ENCODE measurements at places on chromosomes 3 and 15.

- DNase-seq: no peak
These were observed 22.3 kb upstream of the SMCO1 start for GRCh38 chr3:196537319-196537984.

- no peak for DNase-seq
These were observed 137.5 kb downstream of the CNTN4 start for GRCh38 chr3:2236203-2236602.

- peak; percentile 91 for DNase-seq
These were observed 12.7 kb upstream of the TSPAN3 start for GRCh38 chr15:77083381-77084160.

DNA sequence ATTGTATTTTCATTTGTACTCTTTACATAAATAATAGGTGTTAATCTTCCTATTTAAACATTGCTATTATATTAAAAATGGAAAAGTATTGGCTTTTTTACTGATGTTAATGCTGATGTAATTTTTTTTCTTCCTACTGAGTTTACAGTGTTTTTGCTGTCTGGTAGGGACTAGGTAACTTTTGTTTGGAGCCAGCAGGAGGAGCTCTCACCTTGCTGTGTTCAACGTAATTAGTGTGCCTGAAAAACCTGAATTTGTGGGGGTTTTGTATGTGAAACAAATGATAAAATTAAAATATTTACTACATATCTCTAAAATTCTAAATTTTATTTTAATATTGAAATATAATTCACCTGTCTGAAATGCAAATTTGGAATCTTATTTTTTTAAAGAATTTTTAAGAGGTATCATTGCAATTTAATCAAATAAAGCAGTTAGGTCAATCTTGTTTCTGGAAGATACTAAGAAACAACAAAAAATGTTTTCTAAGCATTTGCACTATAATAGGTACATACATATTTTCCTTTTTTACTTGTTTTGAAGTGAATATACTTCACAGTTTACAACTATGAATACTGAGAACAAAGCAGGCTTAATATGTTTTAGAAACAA, 48.8 kb downstream of the EPHA6 start:
- DNase-seq: peak; percentile 65

- DNase-seq: no peak
These were observed 487.1 kb upstream of the NR2F2 start for GRCh38 chr15:95843241-95843910.

- DNase-seq: no peak
These were observed 86.5 kb upstream of the MYZAP start for GRCh38 chr15:57505056-57505715.

GRCh38 chr3:138936741-138937689, 9.9 kb downstream of the FOXL2 start:
- no peak for DNase-seq

DNA sequence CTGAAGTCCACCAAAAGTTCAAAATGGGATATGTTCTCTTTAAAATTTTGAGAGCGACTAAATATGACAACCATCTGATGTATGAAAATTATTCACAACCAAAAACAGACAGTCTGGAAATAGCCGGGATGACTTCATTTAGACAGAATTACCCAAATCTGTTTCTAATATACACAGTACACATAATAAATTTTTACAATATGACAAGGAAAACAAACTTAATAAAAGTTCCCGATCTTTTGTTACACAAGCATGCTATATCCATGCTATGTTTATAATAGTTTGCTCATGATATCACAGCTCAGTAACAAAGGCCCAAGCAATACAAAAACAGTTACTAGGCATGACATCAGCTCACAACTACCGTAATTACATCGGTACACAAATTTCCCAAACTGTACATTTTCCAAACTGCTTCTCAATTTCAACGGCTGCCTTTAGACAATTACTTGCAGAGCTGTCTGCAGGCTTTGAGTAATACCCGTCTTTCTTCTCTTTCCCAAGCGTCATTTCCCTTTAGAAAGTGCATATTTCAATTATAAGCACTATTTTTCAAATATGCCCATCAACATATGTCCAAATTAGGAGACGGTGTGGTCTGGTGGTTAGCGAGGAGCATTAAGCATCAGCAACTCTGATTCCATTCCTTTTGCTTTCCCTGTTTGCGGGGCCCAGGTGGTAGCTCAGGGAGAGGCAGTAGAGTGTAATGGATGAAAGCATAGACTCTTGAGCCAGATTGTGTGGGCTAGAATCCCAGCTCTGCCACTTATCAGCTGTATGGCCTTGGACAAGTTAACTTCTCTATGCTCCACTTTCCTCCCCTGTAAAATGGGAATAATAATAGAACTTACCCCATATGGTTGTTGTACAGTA, 481.2 kb downstream of the FOXP1 start:
- DNase-seq: no peak

GRCh38 chr3:171874251-171874681, 31.1 kb downstream of the TMEM212 start:
- DNase-seq: no peak

DNA sequence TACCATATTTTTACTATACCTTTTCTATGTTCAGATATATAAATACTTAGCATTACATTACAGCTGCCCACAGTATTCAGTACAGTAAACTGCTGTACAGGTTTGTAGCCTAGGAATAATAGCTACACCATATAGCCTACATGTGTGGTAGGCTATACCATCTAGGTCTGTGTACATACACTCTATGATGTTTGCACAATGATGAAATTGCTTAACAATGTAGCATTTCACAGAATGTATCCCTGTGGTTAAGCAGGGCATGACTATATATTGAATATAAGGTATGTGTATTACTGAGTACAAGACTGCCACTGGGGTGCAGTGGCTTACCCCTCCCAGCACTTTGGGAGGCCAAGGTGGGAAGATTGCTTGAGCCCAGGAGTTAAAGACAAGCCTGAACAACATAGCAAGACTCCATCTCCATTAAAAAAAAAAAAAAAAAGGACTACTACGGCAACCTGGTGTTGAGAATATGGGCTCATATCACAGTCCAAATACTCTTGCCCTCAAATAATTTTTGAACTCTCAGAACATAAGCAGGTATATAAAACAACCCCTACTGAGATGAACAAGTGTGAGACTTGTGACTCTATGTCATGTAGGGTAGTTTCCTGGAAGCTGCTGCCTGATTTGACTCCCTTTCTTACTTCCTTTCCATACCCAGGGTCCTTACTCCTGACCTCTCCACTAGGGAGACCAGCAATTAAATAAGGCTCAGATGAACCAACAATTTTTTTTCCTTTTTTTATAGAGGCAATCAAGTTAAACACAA, 4.8 kb downstream of the PPP1R14D start:
- no peak for DNase-seq

DNA sequence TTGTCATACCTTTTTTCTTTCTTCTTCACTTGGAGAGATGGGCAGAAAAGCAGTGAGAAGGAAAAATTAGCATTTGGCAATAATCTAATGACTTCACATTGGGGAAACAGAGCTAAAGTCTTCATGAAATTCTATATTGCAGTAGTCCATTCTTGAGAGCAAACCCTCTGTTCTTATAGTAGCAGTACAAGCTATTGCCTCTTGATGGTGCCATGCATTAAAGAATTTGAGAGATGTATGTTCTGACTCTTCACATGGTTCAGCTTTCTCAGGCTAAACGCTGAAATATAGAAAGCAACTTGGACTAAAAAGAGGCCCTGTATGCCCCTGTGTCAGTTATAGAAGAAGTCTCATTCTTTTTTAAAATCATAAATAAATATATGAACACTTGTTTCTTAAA, 36.0 kb downstream of the PHLDB2 start:
- peak; percentile 6 for DNase-seq

GRCh38 chr15:93583968-93584367, 495.0 kb upstream of the RGMA start:
- DNase-seq: no peak

DNA sequence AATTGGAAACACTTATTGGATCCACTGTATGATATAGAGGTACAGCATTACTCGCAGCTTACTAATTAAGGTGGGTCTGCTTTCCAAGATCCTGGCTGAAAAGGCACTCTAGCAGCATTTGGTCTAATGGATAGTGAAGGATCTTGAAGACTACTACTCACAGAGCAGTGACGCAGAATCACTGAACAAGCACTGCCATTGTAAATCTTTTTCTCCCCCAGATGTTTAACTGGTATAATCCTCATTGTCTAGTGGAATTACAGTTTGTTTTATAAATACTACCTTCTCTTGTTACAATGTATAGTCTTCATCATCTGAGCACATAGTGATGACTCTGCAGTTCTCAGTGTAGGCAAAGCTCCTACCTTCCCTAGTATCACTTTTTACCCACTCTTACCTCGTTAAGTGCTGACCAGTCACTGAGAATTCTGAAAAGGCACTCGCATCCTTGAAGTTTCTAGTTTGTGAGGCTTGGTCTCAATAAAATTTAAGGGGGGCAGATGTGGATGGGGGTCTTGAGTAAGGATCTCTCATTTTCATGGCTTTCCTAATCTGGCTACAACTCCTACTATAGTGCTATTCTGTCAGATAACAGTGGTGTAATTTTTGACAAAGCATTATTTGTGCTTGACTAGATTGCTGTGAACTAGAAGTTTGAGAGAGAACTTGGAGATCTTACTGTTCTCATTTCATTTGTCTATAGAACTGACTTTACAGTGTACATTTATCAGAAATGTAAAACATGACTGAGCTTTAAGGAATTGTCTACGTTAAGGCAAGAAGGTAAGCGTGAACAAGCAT, 23.2 kb downstream of the MAPK6 start:
- no peak for DNase-seq

GRCh38 chr3:107634099-107634489, 111.3 kb downstream of the BBX start:
- DNase-seq: no peak

DNA sequence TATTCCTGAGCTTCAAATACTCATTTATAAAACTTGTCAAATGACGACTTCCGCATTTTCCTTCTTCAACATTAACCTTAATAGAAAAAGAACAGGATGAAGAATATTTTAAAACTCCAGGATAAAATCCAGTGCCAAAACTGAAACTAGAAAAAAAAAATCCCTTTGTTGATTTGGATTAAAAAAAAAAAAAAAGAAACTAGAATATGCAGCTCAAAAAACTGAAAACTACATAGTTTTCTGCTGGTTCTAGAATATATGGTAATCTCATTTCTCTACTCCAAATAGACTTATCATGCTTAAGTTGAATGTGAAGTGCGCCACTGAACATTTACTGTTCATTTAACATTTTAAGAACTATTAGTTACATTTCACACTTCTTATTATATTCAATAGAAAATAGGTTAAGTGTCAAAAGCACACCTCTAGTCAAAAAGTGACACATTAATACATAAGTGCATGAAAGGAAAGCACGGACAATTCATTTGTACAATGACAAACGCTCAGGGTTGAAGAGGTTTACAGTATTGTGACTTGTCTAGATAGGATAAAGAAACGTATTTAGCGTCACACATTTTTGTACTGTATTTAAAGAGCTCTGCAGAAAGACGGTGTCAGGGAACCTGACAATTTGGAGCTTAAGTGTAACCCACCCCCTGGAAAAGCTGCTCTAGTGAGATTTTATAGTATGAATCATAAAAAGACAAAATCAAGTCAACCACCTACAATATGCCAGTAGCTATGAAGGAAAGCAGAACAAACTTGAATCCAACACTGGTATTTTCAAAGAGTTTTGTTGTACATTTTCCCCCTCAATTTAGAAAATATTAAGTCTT, 5.8 kb downstream of the TRA2B start:
- DNase-seq: no peak
